Neural crest cell (in vitro differentiated cells): ENCODE measurements at places on chromosomes 4 and X. TPM values are rescaled to one million over a fixed set of nuclear protein-coding genes. Genes with fewer than 3 reads are reported as not detected.

The FHIP1A gene
- 0.23 TPM in 1 of 2 replicates, not detected in the other for total RNA-seq

The FANCB gene
- 16.1 and 19.5 TPM in 2 replicates for total RNA-seq

The ALAS2 gene
- not detected in 2 replicates for total RNA-seq

DNA sequence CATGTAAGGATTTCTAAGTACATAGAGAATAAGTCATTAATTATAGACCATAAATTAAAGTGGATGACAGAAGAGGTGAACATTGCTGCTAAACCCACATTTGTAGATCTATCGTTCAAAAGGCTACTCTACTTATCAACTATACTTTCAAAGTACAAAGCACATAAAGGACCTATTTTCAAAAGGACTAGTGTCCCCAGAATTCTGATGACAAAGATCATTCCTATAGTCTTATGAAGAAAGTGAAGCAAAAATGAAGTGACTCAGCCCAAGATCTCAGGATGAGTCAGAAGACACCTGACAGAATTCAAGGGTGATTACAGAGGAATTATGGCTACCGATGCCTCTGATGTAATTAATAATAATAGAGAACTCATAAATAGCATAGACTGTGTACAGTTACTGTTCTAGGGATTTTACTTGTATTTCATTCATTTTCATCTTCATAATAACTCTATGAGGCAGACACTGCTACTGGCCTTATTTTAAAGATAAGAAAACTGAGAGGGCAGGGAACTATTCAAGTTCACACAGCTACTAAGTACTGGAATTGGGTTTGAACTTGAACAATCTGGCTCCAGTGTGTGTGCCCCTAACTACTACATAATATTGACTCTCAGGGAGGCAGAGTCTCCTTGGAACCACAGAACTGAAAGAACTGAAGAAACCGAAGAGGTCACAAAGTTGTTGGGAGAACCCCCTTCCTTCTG, 17.1 kb downstream of the USP46 start:
- no peak for DNase-seq
- H3K36me3 ChIP-seq = peaks cover 6% of the 10 kb centered on the region
- no peaks in the 10 kb centered on the region for H3K27me3 ChIP-seq
- no peak overlapping the region for H3K4me3 ChIP-seq
- H3K4me1 ChIP-seq = peaks cover 35% of the 10 kb centered on the region

DNA sequence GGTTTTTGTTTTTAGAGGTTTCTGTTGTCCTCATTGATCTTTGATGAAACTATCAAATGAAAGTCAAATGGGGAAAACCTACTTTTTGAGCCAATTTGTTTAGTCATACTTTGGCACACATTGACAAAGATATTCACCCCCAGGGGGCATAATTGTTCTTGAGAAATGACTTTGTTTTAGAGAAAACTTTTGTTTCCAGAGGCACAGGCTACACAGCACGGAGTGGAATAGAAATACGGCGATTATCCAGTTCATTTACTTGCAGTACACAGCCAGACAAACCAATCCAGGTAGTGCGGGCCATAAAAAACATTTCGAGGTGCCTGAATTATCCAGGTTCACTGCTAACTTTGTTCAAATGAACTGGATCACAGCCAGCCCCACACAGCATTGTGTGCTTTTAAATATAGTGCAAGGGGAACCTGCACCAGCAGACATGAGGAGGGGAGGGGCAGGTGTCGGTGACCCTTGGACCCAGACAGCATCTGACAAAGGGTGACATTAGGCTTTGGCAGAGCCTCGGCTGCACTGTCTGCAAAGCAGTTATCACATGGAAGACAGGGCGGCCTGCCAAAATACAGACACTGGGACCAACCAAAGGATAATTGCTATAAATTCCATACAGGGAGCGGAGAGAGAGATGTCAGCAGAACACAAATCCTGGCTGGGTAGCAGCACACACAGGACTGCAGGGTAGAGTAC, 179.6 kb upstream of the NOCT start:
- H3K4me1 ChIP-seq = no peaks in the 10 kb centered on the region
- no peaks in the 10 kb centered on the region for H3K36me3 ChIP-seq
- no peak for DNase-seq
- no peak overlapping the region for H3K4me3 ChIP-seq

The ABCG2 gene
- 5.1 and 5.3 TPM in 2 replicates for total RNA-seq

DNA sequence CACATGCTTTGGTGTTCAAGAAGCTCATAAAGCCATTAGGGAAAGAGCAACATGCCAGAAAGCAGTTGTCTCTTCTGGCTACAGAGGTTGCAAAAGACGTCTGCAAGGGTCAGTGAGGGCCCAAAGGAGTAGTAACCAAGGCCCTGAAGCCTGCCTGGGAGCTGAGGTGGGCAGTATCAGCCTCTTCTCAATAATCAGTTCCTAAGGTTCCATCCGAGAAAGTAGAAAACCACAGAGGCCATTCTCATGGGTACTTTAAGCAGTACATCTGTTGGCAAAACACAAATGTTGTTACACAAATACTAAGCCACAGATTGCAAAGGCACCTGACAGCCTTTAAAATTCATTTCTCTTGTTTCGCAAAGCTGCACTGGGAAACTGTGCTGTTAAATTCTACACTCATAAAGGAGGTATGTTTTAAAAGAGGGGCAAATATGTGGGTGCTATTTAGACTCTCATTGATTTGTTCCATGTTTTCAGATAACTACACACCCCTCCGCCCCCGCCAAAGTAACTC, 37.7 kb downstream of the MECP2 start:
- H3K27me3 ChIP-seq = no peaks in the 10 kb centered on the region
- peaks cover 35% of the 10 kb centered on the region for H3K4me1 ChIP-seq
- peaks cover 3% of the 10 kb centered on the region for H3K36me3 ChIP-seq
- H3K4me3 ChIP-seq = no peak overlapping the region
- no peak overlapping the region for H3K27ac ChIP-seq

- peak; percentile 48 for DNase-seq
- H3K4me1 ChIP-seq = peaks cover 19% of the 10 kb centered on the region
- peaks cover 20% of the 10 kb centered on the region for H3K27me3 ChIP-seq
Observed at GRCh38 chrX:154396973-154397887, 947 bp upstream of the RPL10 start.

- no peak for DNase-seq
- peaks cover 3% of the 10 kb centered on the region for H3K36me3 ChIP-seq
- H3K27ac ChIP-seq = no peak overlapping the region
- H3K4me3 ChIP-seq = no peak overlapping the region
- H3K4me1 ChIP-seq = no peaks in the 10 kb centered on the region
- no peaks in the 10 kb centered on the region for H3K27me3 ChIP-seq
Observed at GRCh38 chr4:42078184-42078801, 74.2 kb downstream of the BEND4 start.

The NHS gene
- total RNA-seq = 10.7 TPM in 2 replicates

DNA sequence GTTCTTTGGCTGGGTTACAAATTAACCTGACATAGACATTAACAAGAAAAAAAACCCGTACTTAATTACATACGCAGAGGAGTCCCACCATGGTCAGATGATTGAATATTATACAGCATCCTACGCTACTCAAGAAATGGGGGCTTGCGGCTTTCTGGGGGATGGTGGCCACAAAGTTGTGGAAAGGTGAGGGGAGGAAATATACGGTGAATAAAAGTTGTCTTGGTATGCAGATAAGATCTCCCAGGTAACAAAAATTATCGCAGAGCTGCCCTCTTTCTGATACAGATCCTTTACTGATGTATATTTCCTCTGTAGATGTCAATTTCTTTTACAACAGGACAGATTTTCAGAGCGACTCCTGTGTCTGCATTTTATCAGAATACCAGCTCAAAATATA, 890 bp downstream of the DCAF16 start:
- peak overlapping the region; percentile 99 for H3K27ac ChIP-seq
- peaks cover 6% of the 10 kb centered on the region for H3K36me3 ChIP-seq
- H3K4me1 ChIP-seq = peaks cover 54% of the 10 kb centered on the region
- no peaks in the 10 kb centered on the region for H3K27me3 ChIP-seq
- peak overlapping the region; percentile 95 for H3K4me3 ChIP-seq
- DNase-seq = no peak

- no peaks in the 10 kb centered on the region for H3K4me1 ChIP-seq
- no peak overlapping the region for H3K4me3 ChIP-seq
- no peaks in the 10 kb centered on the region for H3K27me3 ChIP-seq
- H3K27ac ChIP-seq = no peak overlapping the region
Observed at GRCh38 chr4:101977076-101977475, 186.5 kb downstream of the BANK1 start.

The NEIL3 gene
- 18.2 and 20.6 TPM in 2 replicates for total RNA-seq

DNA sequence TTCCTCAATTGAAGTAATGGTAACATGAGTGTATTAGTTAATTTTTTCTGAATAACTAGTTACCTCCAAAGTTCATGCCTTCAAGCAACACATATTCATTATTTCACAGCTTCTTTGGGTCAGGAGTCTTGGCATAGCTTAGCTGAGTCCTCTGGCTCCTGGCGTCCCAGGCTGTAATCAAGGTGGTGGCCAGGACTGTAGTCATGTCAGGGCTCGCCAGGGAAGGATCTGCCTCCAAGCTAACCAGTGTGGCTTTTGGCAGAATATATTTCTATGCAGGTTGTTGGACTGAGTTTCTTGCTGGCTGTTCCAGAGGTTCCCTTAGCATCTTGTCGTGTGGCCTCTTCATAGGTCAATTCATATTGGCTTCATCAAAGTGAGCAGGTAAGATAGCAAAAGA, 10.0 kb upstream of the HS3ST1 start:
- H3K36me3 ChIP-seq = no peaks in the 10 kb centered on the region
- no peak overlapping the region for H3K4me3 ChIP-seq
- no peak for DNase-seq
- H3K27ac ChIP-seq = no peak overlapping the region

GRCh38 chr4:56320293-56320692, 67.0 kb downstream of the AASDH start:
- H3K36me3 ChIP-seq = peaks cover 5% of the 10 kb centered on the region
- DNase-seq = no peak
- no peak overlapping the region for H3K27ac ChIP-seq
- no peaks in the 10 kb centered on the region for H3K4me1 ChIP-seq
- H3K4me3 ChIP-seq = no peak overlapping the region
- H3K27me3 ChIP-seq = no peaks in the 10 kb centered on the region

DNA sequence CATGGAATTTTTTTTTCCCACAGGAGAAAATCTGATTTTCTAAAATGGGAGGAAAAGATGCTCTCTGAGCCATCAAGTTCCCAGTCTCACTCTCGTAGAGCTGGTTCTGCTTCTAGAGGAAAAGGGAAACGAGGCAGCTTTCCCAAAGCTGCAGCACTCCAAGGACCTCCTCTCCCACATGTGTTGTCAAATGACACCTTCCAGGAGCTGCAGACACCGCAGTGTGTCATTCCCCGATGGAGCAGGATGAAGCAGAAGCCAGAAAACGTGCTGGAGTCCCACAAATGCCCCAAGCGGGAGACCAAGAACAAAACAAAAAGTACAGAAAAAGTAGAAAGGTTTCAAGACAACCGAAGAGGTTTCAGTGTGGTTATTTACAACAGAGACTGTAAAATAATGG, 348.1 kb downstream of the ARHGAP10 start:
- peaks cover 10% of the 10 kb centered on the region for H3K36me3 ChIP-seq
- H3K27ac ChIP-seq = no peak overlapping the region
- H3K4me1 ChIP-seq = no peaks in the 10 kb centered on the region
- no peak for DNase-seq
- H3K27me3 ChIP-seq = no peaks in the 10 kb centered on the region

DNA sequence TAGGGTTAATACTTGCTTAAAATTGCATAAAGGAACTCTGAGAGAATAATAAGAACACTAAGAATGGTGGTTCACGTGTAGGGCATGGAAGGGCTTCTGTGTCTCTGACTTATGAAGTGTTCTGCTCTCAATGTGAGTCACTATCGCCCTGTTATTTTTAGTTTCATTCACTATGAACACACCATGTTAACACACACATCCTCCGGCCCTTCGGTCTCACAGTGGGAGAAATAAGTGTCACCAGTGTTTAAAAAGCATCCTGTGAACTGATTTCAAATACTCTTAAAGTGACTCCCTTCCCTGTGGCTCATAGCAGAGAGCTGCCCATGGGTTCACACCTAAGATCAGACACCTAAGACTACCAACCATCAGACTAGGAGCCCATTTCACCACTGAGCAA, 33.8 kb upstream of the FGFBP2 start:
- H3K27me3 ChIP-seq = no peaks in the 10 kb centered on the region
- no peak overlapping the region for H3K4me3 ChIP-seq
- H3K36me3 ChIP-seq = peaks cover 2% of the 10 kb centered on the region
- DNase-seq = no peak
- H3K4me1 ChIP-seq = no peaks in the 10 kb centered on the region

GRCh38 chr4:6901669-6902317, 7.8 kb upstream of the TBC1D14 start:
- no peaks in the 10 kb centered on the region for H3K36me3 ChIP-seq
- DNase-seq = no peak
- H3K4me3 ChIP-seq = no peak overlapping the region
- no peak overlapping the region for H3K27ac ChIP-seq
- H3K27me3 ChIP-seq = no peaks in the 10 kb centered on the region

DNA sequence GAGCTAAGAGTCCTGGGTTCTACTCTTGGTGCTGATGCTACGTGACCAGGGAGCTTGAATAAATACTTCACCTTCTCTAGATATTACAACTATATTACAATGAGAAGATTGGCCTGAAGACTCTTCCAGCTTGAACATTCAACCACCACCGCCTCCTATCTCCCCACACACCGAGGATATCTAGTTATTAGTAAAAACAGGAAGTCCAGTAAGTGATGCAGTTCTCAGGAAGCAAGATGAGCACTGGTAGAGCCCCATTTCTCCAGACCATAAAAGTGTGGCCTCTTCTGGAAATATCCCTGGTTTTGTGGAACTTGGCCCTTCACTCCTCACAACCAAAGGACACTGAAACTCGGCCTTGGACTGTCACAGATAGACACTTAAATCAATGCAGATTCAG, 18.5 kb downstream of the PJA1 start:
- no peaks in the 10 kb centered on the region for H3K36me3 ChIP-seq
- H3K4me3 ChIP-seq = no peak overlapping the region
- no peak overlapping the region for H3K27ac ChIP-seq
- peaks cover 62% of the 10 kb centered on the region for H3K4me1 ChIP-seq
- no peak for DNase-seq
- no peaks in the 10 kb centered on the region for H3K27me3 ChIP-seq

DNA sequence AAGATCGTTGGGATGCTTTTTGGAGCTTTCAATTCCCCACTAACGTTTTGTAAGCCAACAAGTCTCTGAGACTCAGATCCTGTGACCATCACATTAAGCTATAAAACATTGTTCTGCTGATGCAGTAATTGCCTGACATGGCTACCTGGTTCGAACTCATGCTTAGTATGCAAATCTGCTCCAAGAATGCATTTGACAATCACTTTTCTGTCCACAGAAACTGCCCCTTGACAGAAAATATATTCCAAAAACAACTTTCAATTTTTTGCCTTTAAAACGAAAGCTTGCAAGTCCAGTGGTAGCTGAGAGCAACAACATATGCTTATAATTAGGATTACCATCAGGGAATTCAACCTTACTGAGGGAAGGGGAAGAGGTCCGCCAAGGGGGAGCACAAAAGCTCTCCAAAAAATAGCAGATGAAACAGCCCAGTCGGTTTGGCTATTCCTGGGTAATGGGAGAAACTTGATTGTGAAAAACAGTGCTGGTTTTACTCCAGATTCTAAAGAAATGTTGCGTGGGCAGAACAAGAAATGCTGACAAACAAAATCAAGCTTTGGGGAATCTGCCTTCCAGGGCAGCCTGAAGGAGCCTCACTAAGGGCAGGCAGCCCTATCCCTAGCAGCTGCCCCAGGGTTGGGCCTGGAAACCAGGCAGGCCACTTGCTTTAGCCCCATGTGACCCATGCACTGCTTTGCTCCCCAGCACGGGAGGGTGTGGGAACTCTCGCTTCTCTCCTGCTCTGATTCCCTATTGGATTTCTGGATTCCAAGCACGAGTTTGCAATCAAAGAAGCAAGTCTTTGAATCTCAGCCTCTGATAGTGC, 160.7 kb upstream of the LDB2 start:
- no peak overlapping the region for H3K4me3 ChIP-seq
- H3K27me3 ChIP-seq = no peaks in the 10 kb centered on the region
- H3K4me1 ChIP-seq = no peaks in the 10 kb centered on the region
- no peak overlapping the region for H3K27ac ChIP-seq
- no peak for DNase-seq
- no peaks in the 10 kb centered on the region for H3K36me3 ChIP-seq
